Urinary bladder (tissue), 4 donors: ENCODE measurements at places on chromosomes 16 and 17.
A peak's percentile ranks its signal among the peaks of the same experiment; 100 is the strongest.

- DNase-seq = no peak
These were observed 214.3 kb upstream of the CDH5 start for GRCh38 chr16:66152181-66152580.

DNA sequence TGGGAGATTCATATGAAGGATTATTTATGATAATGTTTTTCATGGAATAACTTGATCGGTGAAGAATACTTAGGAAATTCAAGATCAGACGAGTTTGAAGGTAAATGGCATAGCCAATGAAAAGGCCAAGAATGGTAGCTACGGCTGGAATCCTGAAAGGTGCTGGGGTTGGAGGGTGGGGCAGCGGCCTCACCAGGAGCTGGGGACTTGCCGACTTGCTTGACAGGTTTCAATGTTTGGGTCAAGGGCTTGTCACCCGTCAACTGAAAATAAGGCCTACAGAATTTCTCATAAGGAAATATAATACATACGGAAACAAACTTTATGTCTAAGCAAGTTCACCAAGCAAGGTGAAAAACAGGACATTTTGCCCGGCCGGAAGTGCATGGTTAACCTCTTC is 9.9 kb downstream of the CRYM start:
- DNase-seq = no peak

DNA sequence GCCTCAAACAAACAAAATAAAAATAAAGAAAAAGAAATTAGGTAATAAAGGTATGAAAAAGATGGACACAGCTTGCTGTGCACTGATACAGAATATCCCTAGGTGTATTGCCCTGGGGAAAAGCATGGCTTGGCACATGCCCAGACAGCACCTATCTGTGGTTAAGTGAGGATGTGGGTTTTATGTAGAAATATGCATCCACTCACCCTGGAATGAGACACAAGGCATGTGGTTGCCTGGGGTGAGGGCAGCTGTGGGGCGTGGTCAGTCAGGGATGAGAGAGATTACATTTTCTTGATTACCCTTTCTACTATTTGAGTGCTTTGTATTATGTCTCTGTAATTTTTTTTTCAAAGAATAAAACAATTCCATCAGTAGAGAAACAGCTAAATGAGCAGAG is 6.9 kb downstream of the PLLP start:
- DNase-seq = no peak

- no peak for DNase-seq
These were observed 4.8 kb upstream of the MAPT start for GRCh38 chr17:45889579-45889978.

DNA sequence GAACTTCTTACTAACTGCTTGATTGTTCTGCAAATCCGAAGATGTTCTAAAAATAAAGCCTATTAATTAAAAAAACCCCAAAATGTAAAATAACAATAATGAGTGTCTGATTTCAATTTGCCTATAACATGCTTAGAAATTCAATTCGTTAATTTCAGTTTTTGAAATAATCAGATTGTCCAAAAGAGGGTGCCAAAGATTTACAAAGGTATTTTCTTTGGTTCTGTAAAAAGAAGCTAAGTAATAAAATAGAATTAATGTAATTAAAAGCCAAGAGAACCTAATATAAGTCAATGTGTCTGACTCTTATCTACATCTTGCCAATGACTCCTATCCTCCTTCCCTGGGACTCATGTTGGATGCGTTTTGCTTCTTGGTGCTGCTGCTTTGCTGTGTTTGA is 75.0 kb upstream of the CPHXL start:
- DNase-seq = no peak

GRCh38 chr17:26782153-26782552 is 511.8 kb upstream of the WSB1 start:
- DNase-seq = no peak

GRCh38 chr16:20002936-20003335 is 70.8 kb downstream of the GPR139 start:
- DNase-seq = no peak

- no peak for DNase-seq
These were observed 98.2 kb upstream of the DHX40 start for GRCh38 chr17:59466946-59467801.

DNA sequence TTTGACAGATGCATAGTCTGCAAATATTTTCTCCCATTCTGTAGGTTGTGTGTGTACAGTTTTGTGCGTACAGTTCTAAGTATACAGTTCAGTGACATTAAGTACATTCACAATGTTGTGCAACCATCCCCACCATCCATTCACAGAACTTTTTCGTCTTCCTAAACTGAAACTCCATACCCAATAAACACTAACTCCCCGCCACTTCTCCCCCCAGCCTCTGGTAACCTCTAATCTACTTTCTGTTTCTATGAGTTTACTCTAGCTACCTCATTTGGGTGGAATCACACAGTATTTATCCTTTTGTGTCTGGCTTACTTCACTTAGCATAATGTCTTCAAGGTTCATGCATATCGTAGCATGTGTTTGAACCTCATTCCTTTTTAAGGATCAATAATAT is 14.3 kb downstream of the PIK3R5 start:
- no peak for DNase-seq

DNA sequence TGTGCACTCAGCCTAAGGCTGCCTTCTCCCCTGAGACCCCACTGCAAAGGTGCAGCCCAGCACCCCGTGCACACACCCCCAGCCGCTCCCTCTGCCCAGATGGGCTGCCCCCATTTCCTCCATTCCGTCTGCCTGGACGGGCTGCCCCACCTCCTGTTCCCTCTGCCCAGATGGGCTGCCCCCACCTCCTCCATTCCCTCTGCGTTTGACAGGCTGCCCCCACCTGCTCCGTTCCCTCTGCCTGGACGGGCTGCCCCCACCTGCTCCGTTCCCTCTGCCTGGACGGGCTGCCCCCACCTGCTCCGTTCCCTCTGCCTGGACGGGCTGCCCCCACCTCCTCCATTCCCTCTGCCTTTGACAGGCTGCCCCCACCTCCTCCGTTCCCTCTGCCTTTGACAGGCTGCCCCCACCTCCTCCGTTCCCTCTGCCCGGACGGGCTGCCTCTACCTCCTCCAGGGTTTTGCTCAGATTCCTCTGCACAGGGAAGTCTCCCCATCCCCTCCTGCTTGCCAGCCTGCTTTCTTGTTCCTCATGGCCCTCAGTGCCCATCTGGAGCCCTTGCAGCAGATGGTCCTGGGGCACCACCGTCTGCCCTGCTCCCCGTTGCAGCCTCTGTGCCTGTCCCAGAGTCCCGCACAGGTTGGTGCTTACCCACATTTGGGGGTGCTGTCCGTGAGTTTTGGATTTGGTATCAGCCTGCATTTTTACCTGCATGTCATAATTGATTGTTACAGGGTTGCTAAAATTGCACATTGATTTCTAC is 23.4 kb upstream of the IL17C start:
- DNase-seq = no peak

DNA sequence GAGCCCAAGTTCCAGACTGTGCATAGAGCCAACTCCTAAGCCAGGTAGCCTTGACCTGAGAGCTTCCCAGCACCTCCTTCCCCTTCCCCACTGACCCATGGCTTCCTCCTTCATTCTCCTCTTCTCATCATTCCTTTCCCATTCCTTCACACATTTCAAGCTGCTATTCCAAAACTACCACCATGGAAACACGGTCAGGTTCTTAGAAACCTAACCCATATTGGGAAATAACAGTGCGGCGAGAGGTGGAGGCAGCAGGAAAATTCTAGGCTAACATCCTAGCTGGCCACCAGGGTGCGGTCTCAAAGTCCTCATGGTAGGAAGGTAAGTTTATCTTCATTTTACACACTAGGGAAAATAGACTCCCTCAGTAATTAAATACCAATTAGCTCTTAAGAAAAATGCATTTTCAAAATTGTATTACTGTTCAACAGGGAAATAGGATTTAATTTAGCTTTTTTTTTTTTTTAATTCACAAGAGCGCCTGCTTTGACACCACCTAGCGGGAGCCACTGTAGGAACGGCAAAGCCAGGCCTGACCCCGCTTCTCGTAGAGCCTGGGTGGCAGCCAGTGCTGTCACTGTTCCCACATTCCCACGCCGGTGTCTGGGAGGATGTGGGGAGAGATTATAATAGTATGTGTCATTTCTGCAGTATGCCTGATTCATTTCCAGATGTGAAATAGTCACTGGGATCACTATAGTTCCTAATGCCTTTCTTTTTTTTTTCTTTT is 14.0 kb upstream of the SPHK1 start:
- DNase-seq = no peak

GRCh38 chr17:55230716-55231115 is 34.0 kb upstream of the HLF start:
- DNase-seq = no peak

GRCh38 chr17:81295676-81296381 is 722 bp upstream of the SLC38A10 start:
- no peak for DNase-seq

GRCh38 chr17:56290101-56290801 is 137.0 kb downstream of the ANKFN1 start:
- DNase-seq = no peak

DNA sequence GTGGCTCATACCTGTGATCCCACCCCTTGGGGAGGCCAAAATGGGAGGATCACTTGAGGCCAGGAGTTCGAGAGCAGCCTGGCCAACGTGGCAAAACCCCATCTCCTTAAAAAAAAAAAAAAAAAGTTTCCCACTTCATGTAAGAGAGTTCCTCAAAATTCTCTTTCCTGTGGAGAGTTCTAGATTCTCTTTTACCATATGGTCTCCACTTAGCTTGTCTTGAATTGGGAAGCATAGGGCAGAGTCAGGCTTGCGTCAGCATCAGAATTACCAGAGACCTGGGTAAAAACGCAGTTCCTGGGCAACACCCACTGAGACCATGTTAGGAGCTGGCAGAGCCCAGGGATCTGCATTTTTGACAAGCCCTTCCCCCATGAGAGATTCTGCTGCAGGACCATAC is 158.4 kb downstream of the CCDC182 start:
- DNase-seq = no peak

DNA sequence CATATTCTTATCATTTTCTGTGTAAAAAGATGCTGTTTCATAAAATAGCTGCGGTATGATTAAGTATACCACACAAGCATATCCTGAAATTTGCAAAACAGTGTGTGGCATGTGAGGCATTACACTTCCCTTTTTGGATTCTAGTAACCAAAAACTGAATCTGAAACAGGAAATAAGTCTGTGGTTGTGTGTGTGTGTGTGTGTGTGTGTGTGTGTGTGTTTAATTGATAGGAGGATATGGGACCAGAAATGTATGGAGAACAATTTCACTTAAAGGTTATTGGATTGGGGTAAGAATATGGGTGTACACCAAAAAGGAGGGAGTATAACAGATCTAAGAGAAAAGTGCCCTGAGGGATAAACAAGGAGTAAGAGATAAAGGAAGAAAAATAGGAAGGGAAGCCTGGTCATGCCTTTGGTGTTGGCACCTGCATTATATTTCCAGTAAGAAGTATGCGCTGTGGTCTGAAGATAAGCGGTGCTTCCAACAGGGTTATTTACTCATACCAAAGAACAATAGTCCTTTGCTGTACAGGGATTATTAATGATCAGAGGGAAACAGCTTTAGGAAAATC is 4.0 kb downstream of the LYRM1 start:
- DNase-seq = no peak

- no peak for DNase-seq
These were observed 21.2 kb downstream of the SREBF1 start for GRCh38 chr17:17815436-17816200.

GRCh38 chr17:81346090-81346907 is 49.0 kb upstream of the BAHCC1 start:
- peak; percentile 92 for DNase-seq

DNA sequence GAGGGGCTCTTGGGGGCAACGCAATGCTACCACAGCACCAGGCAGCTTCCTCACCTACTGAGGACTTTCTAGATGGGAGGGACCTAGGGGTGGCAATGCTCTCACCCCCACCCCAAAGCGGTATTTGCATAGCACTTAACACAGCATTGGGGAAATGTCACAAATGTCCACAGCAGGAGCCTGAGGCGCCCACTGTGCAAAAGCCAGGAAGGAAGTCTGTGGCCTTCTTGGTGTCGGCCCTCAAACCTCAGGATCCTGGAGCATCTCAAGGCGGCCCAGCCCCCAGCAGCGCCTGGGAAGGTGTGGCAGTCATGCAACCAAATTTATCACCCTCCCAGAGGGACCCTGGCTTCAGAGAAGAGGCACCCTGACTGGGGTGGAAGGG is 45.3 kb downstream of the WNT3 start:
- no peak for DNase-seq

- no peak for DNase-seq
These were observed 512 bp upstream of the ADAMTS18 start for GRCh38 chr16:77435272-77435820.

DNA sequence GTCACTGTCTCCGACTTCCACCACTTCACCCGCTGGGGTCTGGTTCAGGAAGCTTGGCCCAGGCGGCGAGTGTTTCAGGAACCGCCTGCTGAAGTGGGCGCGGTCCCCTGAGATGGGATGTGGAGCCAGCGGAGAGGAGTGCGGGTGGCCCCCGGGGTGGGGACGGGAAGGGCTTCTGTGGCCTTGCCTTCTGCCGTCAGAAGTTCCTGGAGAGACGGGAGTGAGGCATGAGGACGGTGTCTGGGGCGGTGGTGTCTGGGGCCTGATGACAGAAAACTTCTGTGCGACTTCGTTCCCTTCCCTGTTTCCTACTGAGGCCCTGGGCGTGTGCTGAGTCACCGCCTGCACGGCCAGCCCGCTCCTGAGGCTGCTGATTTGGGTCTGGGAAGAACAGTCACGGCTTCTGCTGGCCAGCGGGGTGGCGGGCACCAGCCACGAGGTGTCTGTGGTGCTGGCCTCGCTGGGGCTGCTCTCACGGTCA is 12.3 kb upstream of the NLRC3 start:
- DNase-seq = no peak

GRCh38 chr17:31494259-31495021 is 103.0 kb downstream of the RAB11FIP4 start:
- DNase-seq = no peak

DNA sequence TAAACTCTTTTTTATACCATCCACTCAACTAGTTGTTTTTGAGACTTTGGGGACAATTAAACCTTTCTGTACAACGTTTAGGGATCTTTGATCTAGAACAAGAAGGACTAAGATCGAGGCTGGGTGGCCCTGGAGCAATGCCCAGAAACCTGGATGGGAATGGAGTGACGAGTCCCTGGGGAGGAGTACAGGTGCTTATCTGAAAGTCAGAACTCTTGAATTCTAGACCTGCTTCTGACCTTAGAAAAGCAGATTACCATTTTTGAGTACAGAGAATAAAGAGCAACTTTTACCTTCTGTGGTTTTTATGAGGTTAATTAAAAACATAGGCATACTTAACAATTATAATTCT is 17.8 kb downstream of the UBE2Z start:
- no peak for DNase-seq

GRCh38 chr16:69373019-69373418 is 12.8 kb downstream of the TERF2 start:
- no peak for DNase-seq

DNA sequence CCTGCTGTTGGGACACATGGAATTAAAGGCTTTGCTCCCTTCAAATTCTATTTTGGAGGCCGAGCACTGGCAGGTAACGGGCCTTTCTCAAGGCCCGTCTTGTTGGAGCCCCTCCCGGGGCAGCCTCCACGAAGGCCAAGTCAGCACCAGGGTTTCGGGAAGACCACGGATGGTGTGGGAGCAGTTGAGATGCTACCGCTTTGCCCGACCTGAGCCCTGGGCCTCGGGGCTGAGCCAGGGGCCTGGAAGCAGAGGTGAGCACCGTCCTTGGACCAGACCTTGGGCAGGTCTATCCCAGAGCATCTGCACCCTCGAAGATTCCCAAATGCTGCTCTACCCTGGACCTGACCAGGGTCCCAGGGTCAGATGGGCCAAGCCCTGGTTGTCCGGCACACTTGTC is 23.0 kb downstream of the C17orf100 start:
- DNase-seq = no peak
